ENCODE measurements at places on chromosomes 7 and 10. TPM values are rescaled to one million over a fixed set of nuclear protein-coding genes. Genes with fewer than 3 reads are reported as not detected.
A peak's percentile ranks its signal among the peaks of the same experiment; 100 is the strongest.

DNA sequence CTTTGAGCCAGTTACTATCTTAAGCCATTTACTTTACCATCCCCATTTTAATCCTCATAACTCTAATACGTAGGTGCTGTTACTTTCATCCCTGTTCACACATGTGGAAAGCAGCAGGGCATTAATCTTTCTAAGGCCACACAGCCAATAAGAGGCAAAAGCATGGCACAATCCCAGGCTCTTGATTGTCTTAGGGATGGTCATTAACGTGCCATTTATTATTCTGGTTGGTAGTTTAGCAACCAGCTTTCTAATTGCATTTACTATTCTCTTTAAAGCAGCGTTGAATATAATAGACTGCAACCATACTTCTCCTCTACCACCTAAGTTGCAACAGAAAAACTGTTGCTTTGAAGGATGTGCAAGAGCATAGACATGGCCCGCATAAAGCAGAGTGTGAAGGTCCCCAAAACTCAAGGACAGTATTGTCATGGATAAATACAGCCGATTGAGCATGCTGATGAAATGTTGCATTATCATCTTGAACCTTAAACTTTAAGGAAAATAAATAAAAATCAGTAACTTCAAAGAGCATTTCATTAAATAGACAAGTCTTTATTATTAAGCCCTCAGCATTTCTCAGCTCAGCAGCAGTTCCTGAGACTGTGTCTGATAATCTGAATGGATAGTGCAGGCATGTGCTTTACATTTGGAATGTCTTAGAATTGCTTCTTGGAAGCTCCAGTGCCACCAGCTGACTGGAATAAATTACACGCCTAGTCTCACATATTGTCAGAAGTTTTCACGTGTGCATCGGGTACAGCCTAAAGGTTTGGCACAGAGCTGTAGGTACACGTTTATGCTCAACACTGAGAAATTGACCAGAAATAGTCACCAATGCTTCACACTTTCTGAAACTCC is 467.1 kb downstream of the SDK1 start:
- no peak for DNase-seq

Gene THNSL1
- 3.5 TPM for total RNA-seq

GRCh38 chr10:72567889-72568640 is 57.8 kb downstream of the MICU1 start:
- no peak for DNase-seq

Gene INHBA
- total RNA-seq: 2.2 TPM

DNA sequence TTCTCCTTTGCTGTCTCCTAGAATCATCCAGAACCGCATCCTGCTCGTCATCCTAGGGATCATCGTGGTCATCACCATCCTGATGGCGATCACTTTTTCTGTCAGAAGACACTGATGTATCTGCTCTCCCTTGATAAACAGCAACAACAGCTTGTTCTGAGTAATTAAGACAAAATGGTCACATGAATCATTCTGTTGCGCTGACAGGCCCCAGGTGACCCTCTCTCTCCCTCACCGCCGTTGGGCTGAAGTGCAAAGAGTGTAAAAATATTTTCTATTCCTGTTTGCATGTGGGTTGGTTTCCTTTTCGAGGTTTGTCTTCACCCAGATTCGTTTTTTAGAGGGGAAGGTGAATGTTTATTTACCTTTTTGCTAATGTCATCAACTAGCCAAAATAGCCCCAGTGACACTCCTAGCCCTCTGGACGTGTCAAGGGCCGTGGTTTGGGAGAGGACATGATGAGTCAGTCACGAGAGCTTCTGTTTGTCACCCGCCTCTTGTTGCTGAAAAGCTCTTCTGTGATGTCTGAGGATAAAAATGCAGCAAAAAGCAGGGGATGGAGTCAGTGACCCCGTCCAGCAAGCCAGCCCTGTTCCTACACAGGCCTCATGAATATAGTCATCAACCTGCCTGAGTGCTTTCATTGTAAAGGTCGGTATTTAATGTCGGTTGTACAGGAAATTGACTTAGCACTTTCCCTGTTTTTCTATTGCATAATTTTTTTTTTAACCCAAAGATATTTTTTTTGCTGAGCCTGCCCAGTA is 134.6 kb upstream of the TCF7L2 start:
- DNase-seq: peak; percentile 27

Gene BICC1
- total RNA-seq: 11.8 TPM

GRCh38 chr10:49255883-49256282 is 43.1 kb upstream of the C10orf71 start:
- no peak for DNase-seq

GRCh38 chr10:75887992-75888680 is 456.7 kb downstream of the LRMDA start:
- no peak for DNase-seq

Gene ELAPOR2
- total RNA-seq: 9.5 TPM

- peak; percentile 95 for DNase-seq
Observed at GRCh38 chr7:67738958-67739357, 742.3 kb downstream of the TYW1 start.
